ENCODE measurements at places on chromosomes 2 and 18.

GRCh38 chr2:990970-991369 is 40.3 kb downstream of the SNTG2 start:
- H3K4me1 ChIP-seq: peaks cover 2% of the 10 kb centered on the region
- no peak overlapping the region for H3K4me3 ChIP-seq
- H3K27ac ChIP-seq: no peak overlapping the region
- no peaks in the 10 kb centered on the region for H3K36me3 ChIP-seq
- H3K27me3 ChIP-seq: peaks cover 10% of the 10 kb centered on the region

DNA sequence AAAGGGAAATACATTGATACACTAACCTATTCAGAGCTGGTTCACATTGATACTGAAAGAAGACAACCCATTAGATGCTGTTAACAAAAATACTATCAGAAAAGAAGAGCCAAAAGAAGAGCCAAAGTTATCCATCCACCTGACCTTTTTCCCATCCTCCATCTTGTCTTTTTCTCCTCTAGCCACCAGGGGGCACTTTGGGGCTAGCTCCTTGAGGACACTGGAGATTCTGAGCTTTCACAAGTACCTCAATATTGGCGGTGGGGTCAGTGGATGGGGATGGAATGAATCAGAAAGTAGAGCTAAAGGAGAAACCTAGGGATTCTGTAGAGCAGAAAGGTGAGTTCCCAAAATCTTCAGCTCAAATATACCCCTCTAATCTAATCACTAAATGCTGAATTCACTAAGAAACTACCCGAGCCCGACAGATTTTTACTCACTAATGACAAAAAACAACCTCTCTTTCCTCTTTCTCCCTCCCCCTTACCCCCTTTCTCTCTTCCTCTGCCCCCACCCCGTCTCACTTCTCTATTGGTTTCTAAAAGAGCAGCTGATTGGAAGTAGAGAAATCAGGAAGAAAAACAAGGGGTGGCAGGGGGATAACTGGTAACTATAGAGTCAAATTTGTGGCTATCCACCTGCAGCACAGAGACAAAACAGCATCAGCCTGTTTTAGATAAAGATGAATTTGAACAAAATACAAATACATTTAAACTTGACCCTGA is 203.3 kb downstream of the TCF4 start:
- DNase-seq: peak; percentile 23
- no peaks in the 10 kb centered on the region for H3K4me1 ChIP-seq
- H3K36me3 ChIP-seq: no peaks in the 10 kb centered on the region
- no peak overlapping the region for H3K27ac ChIP-seq
- H3K27me3 ChIP-seq: no peaks in the 10 kb centered on the region

DNA sequence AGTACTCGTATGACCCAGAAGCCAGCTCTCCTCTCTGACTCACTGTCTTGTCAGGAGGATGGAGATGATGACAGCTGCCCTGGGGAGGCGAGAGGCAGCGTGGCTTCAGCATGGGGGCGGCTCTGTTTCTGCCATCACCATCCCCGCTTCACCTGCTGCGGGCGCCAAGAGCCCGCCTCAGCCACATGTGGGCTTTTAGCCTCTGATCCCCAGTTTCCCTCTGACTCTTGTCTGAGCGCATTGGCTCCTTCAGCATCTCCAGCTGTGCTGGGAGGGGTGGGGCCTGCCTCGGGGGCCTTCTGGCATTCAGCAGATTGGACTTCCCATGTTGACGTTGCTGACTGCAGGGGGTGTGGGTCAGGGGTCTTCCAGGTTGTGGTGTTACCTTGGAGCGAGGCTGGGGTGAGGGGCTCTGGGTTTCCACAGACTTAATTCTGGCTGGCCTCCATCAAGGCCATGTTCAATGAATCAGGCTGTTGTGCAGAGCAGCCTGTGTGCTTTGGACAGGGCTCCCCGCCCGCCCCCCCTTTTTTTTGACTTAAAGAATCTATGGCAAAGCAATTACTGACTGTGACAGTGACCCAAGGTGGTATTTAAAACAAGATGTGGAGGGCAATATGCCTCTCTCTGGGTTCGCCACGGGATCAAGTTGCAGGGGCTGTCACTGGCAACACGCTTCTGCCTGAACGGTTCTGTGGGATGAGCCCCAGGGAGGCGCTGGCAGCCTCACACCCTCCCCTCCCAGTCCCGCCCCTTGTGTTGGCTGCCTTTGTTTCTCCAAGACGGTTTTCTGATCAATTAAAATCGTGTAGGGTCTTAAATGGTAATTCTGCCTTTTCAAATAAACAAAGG is 228.3 kb downstream of the LDLRAD4 start:
- no peaks in the 10 kb centered on the region for H3K36me3 ChIP-seq
- no peak overlapping the region for H3K4me3 ChIP-seq
- H3K4me1 ChIP-seq: peaks cover 37% of the 10 kb centered on the region
- no peak for DNase-seq

DNA sequence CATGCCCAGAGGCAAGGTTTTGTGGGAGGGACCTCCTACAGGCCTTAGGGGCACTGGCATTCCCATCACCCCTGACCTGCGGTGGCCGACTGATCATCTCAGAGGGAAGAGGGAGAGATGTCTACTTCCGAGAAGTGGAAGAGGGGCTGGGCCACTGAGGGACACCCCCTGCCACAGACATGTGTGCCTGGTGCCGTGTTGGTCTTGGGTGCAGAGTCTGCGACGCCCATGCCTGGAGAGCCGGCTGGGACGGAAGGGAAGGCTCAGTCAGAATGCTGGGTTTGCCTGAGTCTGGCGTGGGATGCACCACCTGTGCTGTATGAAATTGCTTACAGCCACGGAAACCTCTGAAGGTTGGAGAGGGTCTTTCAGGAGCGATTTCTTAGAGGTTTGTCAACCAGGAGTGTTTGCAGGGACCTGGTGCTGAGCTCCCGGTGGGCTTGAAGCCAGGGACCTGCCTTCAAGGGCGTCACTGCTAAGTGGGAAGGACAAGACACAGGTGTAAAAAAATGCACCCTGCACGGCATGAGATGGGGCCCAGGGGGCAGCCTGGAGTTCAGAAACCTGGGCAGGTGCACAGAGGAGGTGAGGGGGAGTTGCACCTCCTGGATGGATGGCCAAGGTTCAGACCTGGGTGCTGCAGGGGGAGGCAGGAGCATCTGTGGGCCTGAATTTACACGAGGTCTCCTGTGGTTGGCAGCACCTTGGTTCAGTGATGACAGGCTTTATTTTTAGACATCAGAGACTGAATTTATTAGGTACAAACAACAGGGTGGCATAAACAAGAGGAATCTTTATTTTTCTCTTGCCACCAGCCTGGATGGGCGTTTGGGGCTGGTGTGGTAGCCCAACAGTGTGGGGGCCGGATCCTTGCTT is 100.3 kb downstream of the CTIF start:
- DNase-seq: no peak
- H3K27ac ChIP-seq: no peak overlapping the region
- H3K36me3 ChIP-seq: no peaks in the 10 kb centered on the region

DNA sequence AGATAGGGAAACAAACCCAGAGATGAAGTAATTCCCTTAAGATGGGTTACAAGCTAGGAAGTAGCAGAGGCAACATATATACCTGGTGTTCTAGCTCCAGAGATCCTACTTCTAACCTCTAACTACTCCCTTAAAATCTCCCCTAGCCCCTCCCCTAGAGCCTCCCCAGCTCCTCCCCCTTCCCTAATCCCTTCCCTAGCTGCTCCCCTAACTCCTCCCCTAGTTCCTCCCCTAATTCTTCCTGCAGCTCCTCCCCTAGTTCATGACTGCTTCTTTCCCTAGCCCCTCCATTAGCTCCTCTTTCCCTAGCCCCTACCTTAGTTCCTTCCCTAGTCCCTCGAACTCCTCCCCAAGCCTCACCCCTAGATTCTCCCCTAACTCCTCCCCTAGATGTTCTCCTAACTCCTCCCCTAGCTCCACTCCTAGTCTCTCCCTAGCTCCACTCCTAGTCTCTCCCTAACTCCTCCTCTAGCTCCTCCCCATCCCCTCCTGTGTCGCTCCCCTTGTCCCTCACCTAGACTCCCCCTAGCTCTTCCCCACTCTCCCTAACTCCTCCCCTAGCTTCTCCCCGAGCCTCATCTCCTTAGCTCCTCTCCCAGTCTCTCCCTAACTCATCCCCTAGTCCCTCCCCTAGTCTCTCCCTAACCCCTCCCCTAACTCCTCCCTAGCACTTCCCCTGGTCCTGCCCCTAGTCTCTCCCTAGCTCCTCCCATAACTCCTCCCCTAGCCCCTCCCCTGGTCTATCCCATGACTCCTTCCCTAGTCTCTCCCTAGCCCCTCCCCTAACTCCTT is 108.9 kb downstream of the CD226 start:
- H3K4me1 ChIP-seq: no peaks in the 10 kb centered on the region
- peaks cover 8% of the 10 kb centered on the region for H3K36me3 ChIP-seq
- H3K27ac ChIP-seq: no peak overlapping the region
- no peaks in the 10 kb centered on the region for H3K27me3 ChIP-seq
- no peak overlapping the region for H3K4me3 ChIP-seq

GRCh38 chr18:32308493-32309120 is 118.8 kb downstream of the MEP1B start:
- H3K4me1 ChIP-seq: no peaks in the 10 kb centered on the region
- no peak overlapping the region for H3K4me3 ChIP-seq
- no peaks in the 10 kb centered on the region for H3K36me3 ChIP-seq
- no peaks in the 10 kb centered on the region for H3K27me3 ChIP-seq
- DNase-seq: no peak
- H3K27ac ChIP-seq: no peak overlapping the region

- no peaks in the 10 kb centered on the region for H3K27me3 ChIP-seq
- no peaks in the 10 kb centered on the region for H3K36me3 ChIP-seq
- H3K4me1 ChIP-seq: no peaks in the 10 kb centered on the region
- no peak for DNase-seq
Measured at GRCh38 chr2:124836416-124836815, 811.3 kb downstream of the CNTNAP5 start.

GRCh38 chr2:241451840-241452506 is 56.4 kb downstream of the STK25 start:
- H3K36me3 ChIP-seq: no peaks in the 10 kb centered on the region
- no peaks in the 10 kb centered on the region for H3K4me1 ChIP-seq
- no peak for DNase-seq
- peaks cover 77% of the 10 kb centered on the region for H3K27me3 ChIP-seq

- peaks cover 10% of the 10 kb centered on the region for H3K27me3 ChIP-seq
- no peak overlapping the region for H3K4me3 ChIP-seq
- no peaks in the 10 kb centered on the region for H3K36me3 ChIP-seq
- H3K27ac ChIP-seq: no peak overlapping the region
Measured at GRCh38 chr2:145286716-145287275, 766.9 kb upstream of the ZEB2 start.

GRCh38 chr2:95305380-95306061 is 8.4 kb downstream of the KCNIP3 start:
- H3K27me3 ChIP-seq: peaks cover 8% of the 10 kb centered on the region
- H3K4me1 ChIP-seq: no peaks in the 10 kb centered on the region
- DNase-seq: no peak
- no peak overlapping the region for H3K4me3 ChIP-seq
- H3K27ac ChIP-seq: no peak overlapping the region

- H3K4me3 ChIP-seq: no peak overlapping the region
- no peaks in the 10 kb centered on the region for H3K4me1 ChIP-seq
- H3K36me3 ChIP-seq: no peaks in the 10 kb centered on the region
- no peaks in the 10 kb centered on the region for H3K27me3 ChIP-seq
Measured at GRCh38 chr18:14914771-14915170, 166.8 kb downstream of the ANKRD30B start.

DNA sequence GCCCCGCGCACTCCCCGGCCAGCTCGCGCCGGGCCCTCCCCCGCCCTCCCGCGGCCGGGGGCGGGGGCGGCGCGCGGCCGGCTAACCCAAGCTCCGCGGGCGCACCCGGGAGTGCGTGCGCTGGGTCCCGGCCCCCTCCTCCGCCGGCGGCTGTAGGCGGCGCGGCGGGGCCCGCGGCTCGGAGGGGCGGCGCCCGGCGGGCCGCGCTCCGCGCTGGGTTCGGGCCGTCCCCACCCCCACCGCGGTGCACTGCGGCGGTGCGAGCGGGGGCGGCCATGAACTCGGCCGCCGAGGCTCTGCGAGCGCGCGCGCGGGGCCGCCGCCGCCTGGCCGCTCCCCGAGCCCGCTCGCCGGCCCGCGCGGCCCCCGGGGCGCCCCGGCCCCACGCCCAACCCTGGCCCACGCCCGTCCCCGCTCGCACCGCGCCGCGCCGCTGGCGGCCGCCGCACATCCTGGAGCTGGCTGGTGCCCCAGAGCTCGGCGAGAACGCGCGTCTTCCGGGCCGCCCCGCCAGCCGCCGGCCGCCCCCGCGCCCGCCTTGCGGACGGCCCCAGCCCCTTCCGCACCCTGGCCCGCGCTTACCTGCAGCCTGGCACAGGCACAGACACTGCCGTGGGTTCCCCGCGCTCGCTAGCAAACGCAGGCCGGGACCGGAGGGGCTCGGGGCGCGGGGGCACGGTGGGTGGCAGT is at the start of gene ZBTB14:
TSS of gene ZBTB14 (minus strand) at position 496 of the 690 bp plus-strand sequence. CDS start 2,480 bp downstream, outside the sequence.
- H3K27me3 ChIP-seq: peaks cover 13% of the 10 kb centered on the region
- DNase-seq: peak; percentile 75
- H3K36me3 ChIP-seq: peaks cover 26% of the 10 kb centered on the region
- H3K4me3 ChIP-seq: peak within 1 kb of the TSS; percentile 86

GRCh38 chr2:236196366-236196765 is 28.2 kb upstream of the GBX2 start:
- no peak overlapping the region for H3K4me3 ChIP-seq
- no peaks in the 10 kb centered on the region for H3K27me3 ChIP-seq
- H3K4me1 ChIP-seq: no peaks in the 10 kb centered on the region
- DNase-seq: no peak
- no peak overlapping the region for H3K27ac ChIP-seq
- no peaks in the 10 kb centered on the region for H3K36me3 ChIP-seq

GRCh38 chr18:10017043-10017442 is 103.2 kb downstream of the VAPA start:
- peaks cover 5% of the 10 kb centered on the region for H3K4me1 ChIP-seq
- H3K4me3 ChIP-seq: no peak overlapping the region
- H3K27ac ChIP-seq: no peak overlapping the region
- H3K36me3 ChIP-seq: no peaks in the 10 kb centered on the region
- H3K27me3 ChIP-seq: no peaks in the 10 kb centered on the region

- no peak overlapping the region for H3K27ac ChIP-seq
- H3K27me3 ChIP-seq: no peaks in the 10 kb centered on the region
- DNase-seq: no peak
- H3K4me1 ChIP-seq: peaks cover 6% of the 10 kb centered on the region
Measured at GRCh38 chr18:74682141-74682990, 84.7 kb downstream of the ZNF407 start.

- no peak overlapping the region for H3K27ac ChIP-seq
- no peaks in the 10 kb centered on the region for H3K27me3 ChIP-seq
- no peaks in the 10 kb centered on the region for H3K36me3 ChIP-seq
- H3K4me3 ChIP-seq: no peak overlapping the region
- no peak for DNase-seq
Measured at GRCh38 chr18:8052237-8052701, 485.2 kb downstream of the PTPRM start.

DNA sequence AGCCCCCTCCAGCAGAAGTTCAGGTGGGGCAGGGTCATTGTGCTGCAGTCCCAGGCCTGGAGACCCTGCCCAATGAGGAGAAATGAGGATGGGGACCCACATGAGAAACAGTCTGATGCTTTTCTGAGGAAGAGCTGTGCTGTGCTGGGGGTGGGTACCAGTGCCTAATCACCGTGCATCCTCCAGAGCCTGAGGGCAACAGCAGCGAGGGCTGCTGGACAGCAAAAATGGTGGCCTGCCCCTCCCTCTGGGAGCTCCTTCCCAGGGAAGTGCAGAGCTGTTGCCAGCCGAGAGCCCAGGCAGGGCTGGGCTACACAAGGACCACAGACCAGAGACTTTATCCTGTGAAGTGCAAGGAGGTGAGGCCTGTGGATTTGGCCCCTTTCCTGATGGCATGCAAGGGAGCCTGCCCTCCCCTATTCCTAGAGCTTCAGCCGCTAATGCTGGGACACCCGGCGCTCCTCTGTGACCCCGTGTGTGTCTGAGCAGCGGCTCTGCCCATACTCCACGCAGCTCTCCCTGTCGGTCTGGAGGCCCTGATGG is 134.8 kb downstream of the DSEL start:
- no peak for DNase-seq
- H3K4me1 ChIP-seq: no peaks in the 10 kb centered on the region
- H3K36me3 ChIP-seq: no peaks in the 10 kb centered on the region
- no peak overlapping the region for H3K4me3 ChIP-seq
